ENCODE measurements at places on chromosomes 6 and 20.

- no peak overlapping the region for H3K4me3 ChIP-seq
- peaks cover 11% of the 10 kb centered on the region for H3K4me1 ChIP-seq
- DNase-seq, result no peak
Observed at GRCh38 chr20:2883726-2884637, 10.7 kb downstream of the PTPRA start.

GRCh38 chr20:3919352-3919751, 30.2 kb downstream of the PANK2 start:
- H3K4me3 ChIP-seq, result no peak overlapping the region
- H3K27ac ChIP-seq, result no peak overlapping the region
- H3K36me3 ChIP-seq, result peaks cover 27% of the 10 kb centered on the region
- no peak for DNase-seq
- H3K4me1 ChIP-seq, result no peaks in the 10 kb centered on the region
- H3K27me3 ChIP-seq, result no peaks in the 10 kb centered on the region

DNA sequence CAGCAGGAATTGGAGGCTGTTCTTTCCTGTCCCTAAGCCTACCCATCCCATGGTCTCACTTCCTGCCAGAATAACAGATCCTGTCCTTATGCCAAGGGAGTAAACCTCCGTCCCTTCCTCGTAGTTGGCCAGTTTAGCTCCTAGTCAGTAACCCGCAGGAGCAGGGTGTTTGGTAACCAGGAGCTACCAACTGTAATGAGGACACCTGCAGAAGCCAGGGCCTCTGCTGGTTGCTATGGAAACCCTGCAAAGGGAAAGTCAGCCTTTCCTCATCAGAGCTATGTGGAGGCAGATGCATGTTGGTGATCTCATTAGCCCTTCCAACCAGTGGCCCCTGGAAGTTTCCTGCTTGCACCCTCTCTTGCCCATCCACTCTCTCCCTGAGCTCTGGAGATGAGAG, 368.2 kb upstream of the SULF2 start:
- no peak overlapping the region for H3K27ac ChIP-seq
- H3K4me1 ChIP-seq, result no peaks in the 10 kb centered on the region
- no peak for DNase-seq
- no peak overlapping the region for H3K4me3 ChIP-seq

- H3K4me3 ChIP-seq, result no peak overlapping the region
- no peak overlapping the region for H3K27ac ChIP-seq
- H3K27me3 ChIP-seq, result no peaks in the 10 kb centered on the region
- DNase-seq, result peak; percentile 63
- H3K36me3 ChIP-seq, result no peaks in the 10 kb centered on the region
Observed at GRCh38 chr6:27505209-27506027, 32.5 kb upstream of the ZNF184 start.

GRCh38 chr6:3431994-3432393, 24.9 kb downstream of the SLC22A23 start:
- no peaks in the 10 kb centered on the region for H3K27me3 ChIP-seq
- H3K4me1 ChIP-seq, result peaks cover 8% of the 10 kb centered on the region
- DNase-seq, result no peak
- no peaks in the 10 kb centered on the region for H3K36me3 ChIP-seq
- H3K4me3 ChIP-seq, result no peak overlapping the region

DNA sequence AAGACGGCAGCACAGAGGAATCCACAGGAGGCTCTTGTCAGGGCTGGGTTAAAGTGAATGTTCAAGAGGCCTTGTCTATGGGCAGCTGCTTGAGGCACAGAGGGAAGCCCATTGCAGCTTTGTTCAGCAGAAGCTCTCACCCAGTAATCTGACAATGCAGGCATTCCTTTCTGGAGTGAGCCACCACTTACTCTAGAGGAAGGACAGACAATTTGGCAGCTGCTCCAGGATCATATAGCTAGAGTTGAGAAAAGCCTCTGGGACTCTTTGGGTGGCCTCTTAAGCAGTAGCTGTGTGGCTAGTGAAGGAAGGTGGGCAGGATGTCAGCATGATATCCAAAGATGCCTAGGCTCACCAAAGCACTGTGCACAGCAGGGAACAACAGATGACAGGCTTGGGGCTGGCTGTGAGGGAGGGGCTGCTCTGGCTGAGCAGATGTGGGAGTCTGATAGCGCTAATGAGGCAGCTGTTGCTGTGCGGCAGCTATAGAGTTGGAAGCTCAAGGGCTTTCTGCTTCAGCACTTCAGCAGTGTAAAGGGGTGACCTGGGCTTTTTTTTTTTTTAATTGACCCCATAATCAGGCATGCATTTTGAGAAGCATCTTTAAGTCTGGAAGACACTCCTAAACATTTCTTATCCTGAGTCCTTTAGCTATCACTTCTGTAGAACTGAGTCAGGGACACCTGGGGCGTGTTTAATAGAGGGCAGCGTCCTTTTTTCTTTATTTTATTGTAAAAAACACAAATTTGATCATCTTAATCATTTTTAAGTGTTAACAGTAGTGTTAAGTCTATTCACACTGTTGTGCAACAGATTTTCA, 27.2 kb downstream of the CMTR1 start:
- H3K36me3 ChIP-seq, result peaks cover 69% of the 10 kb centered on the region
- no peak for DNase-seq
- no peaks in the 10 kb centered on the region for H3K27me3 ChIP-seq
- H3K4me1 ChIP-seq, result no peaks in the 10 kb centered on the region

GRCh38 chr6:92688342-92688741, 731.0 kb downstream of the EPHA7 start:
- peak; percentile 4 for DNase-seq
- H3K4me3 ChIP-seq, result no peak overlapping the region
- H3K36me3 ChIP-seq, result no peaks in the 10 kb centered on the region
- no peaks in the 10 kb centered on the region for H3K4me1 ChIP-seq
- no peaks in the 10 kb centered on the region for H3K27me3 ChIP-seq

GRCh38 chr6:44128020-44128917, 915 bp downstream of the TMEM63B start:
- H3K36me3 ChIP-seq, result 0 out of 2 replicates have a peak, but pooled peaks cover 6% of the 10 kb centered on the region
- DNase-seq, result no peak
- no peak overlapping the region for H3K27ac ChIP-seq
- peaks cover 27% of the 10 kb centered on the region for H3K4me1 ChIP-seq
- H3K4me3 ChIP-seq, result peak overlapping the region; percentile 97
- no peaks in the 10 kb centered on the region for H3K27me3 ChIP-seq

DNA sequence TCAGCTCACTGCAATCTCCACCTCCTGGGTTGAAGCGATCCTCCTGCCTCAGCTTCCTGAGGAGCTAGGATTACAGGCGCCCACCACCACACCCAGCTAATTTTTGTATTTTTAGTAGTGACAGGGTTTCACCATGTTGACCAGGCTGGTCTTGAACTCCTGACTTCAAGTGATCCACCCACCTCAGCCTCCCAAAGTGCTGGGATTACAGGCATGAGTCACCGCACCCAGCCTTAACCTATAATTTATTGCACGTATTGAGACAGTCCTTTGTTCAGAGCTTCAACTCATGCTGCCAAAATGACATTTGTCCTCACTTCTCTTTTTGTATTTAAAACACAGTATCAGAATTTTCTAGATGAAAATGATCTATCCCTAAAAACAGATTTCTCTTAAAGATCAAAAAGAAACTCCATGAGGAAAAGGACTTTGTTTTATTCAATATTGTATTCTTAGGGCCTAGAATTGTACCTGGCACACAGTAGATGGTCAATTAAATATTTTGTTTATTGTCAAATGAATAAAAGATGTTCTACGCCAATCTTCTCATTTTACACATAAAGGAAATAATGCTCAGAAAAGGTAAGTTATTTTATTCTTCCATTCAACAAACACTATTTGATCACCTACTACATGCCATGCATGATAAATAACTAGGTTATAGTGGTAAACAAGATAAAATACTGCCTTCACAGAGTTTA, 10.8 kb downstream of the SERAC1 start:
- H3K36me3 ChIP-seq, result no peaks in the 10 kb centered on the region
- no peak overlapping the region for H3K4me3 ChIP-seq
- no peaks in the 10 kb centered on the region for H3K4me1 ChIP-seq
- DNase-seq, result no peak
- no peaks in the 10 kb centered on the region for H3K27me3 ChIP-seq

DNA sequence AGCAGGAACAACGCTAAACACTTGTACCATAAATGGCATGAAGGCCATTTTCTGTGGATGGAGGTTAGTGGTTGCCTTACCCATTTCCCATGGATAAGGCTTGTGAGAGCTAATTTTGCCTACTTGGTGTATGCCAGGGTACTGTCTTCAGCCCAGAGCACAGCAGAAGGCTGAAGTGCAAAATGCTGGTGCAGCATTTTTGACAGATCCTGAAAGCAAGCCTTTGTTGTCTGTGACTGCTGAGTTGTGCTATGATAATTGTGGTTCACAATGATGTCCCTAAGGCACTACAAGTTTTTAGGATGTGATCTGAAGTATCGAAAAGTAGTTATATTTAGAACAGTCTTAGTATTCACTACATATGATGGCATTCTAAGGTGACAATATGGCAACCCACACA, 14.7 kb upstream of the HMGN3 start:
- H3K4me3 ChIP-seq, result no peak overlapping the region
- no peak overlapping the region for H3K27ac ChIP-seq
- peaks cover 13% of the 10 kb centered on the region for H3K4me1 ChIP-seq
- H3K27me3 ChIP-seq, result no peaks in the 10 kb centered on the region
- DNase-seq, result no peak
- no peaks in the 10 kb centered on the region for H3K36me3 ChIP-seq

DNA sequence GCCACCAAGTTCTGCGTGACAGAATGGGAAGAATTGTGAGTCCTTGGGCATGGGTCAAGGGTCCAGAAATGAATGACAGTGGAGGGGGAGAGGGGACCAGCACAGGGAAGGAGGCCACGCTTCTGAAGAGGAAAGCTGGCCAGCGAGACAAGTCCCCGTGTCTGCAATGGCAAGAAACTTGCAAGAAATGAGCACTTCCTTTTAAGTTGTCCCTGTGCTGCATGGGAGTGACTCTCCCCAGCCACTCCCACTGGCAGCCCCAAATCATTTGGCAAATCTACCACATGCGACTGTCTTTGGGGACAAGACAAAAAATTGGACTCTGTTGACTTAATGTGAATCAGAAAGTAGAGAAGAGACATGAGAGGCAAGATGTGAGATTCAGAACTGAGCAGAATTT, 242.2 kb upstream of the RREB1 start:
- no peaks in the 10 kb centered on the region for H3K4me1 ChIP-seq
- H3K4me3 ChIP-seq, result no peak overlapping the region
- no peak for DNase-seq
- H3K27ac ChIP-seq, result no peak overlapping the region

- peaks cover 33% of the 10 kb centered on the region for H3K4me1 ChIP-seq
- H3K36me3 ChIP-seq, result no peaks in the 10 kb centered on the region
- peak overlapping the region; percentile 39 for H3K4me3 ChIP-seq
- no peak for DNase-seq
- H3K27me3 ChIP-seq, result no peaks in the 10 kb centered on the region
- peak overlapping the region; percentile 86 for H3K27ac ChIP-seq
Observed at GRCh38 chr6:135085700-135086413, 31.2 kb upstream of the HBS1L start.

DNA sequence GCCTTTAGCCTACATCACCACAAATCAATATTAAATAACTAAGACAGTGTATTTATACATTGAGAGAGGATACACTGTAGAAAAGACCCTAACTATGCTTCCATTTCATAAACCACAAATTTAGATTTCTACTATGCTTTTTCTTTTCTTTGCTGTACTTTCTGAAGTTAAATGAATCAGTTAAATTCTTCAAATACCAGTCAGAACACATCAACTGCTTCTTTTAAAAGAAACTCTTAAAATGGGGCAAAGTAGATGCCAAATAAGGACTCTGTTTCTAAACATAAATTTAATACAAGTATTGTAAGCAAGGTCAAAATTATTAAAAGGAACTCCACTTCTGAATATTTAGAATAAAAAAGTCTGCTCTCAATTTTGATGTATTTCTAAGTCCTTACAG, 76.9 kb downstream of the GMDS start:
- H3K4me1 ChIP-seq, result peaks cover 6% of the 10 kb centered on the region
- no peak overlapping the region for H3K27ac ChIP-seq
- DNase-seq, result no peak
- no peak overlapping the region for H3K4me3 ChIP-seq
- H3K36me3 ChIP-seq, result no peaks in the 10 kb centered on the region
